ENCODE measurements at places on chromosomes 5 and 9. TPM values are rescaled to one million over a fixed set of nuclear protein-coding genes. Genes with fewer than 3 reads are reported as not detected.
A peak's percentile ranks its signal among the peaks of the same experiment; 100 is the strongest.

RFX3 gene
- 2.7 TPM for total RNA-seq

GRCh38 chr5:56460681-56461191, 227.6 kb upstream of the ANKRD55 start:
- DNase-seq = no peak

PHF24 gene
- 0.67 TPM for total RNA-seq

DNA sequence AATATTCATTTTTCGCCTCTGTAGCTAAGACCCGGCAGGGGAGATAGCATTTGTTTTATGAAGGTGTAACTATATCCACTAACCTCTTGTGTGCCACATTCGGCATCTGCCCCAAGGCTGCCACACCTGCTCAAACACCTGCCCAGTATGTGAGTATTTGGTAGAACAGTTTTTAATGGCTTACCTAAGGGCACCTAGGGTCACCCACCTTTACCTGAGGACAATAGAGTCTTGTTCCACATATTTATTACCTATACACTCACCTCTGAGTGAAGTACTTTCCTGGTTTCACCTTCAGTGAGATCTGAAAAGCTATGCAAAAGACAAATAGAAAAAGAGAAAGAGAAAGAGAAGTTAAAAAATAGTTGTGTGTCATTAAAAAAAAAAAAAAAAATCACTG, 68.0 kb upstream of the PIP5K1B start:
- no peak for DNase-seq

HEMGN gene
- 0.31 TPM for total RNA-seq

DNA sequence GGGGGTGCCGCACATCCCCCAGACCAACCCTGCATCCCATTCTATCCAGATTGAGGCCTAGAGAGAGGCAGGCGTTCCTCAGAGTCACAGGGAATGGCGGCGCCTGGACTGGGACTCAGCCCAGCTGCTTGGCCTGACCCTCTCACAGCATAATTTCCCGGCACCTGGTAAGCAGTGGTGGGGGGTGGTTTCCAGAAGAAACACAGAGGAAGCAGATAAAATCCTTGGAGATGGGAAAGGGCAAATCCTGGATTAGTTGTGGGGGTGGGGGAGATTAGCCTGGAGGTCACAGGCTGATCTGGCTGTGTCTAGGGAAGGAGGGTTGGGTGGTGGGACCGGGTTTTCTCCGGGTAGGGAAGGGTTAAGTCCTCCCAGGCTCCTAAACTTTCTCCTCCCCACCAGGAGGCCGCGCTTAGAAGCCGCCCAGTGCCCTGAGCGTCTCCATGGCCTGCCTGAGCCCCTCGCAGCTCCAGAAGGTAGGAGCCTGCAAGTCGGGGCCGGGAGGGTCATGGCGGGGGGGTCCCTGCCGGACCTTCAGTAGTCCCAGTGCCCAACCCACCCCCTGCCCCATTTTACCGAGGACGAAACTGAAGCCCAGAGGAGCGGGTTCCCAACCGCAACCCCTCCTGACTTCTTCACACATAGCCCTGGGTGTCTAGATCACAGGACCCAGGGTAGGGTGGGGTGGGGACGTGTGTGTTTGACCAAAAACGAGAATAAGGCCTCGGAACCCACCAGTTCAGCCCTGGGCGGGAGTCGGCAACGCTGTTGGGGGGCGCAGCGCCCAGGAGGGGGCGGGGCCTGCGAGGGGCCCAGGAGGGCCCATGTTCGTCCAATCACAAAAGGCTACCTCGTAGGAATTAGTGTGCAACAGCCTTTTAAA, 1.3 kb downstream of the PHYHD1 start:
- DNase-seq = peak; percentile 69

DNA sequence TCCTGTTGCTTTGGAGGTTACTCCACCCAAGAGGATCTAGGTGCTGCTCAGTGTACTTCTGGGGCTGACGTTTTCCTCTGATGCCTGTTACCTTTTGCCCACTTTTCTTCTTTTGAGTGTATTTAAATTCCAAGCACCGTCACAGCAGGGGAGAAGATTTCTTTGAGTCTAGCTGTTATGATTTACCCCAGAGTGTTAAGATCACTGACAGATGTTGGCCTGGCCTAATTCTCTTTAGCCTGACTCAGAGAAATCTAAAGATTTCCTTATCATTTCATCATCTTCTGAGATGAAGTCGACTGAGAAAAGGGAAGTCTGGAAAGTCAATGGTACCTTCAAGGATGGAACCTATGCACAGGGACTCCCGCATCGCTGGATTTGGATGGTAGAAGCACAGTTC, 191.5 kb downstream of the FBXL7 start:
- DNase-seq = no peak

DNA sequence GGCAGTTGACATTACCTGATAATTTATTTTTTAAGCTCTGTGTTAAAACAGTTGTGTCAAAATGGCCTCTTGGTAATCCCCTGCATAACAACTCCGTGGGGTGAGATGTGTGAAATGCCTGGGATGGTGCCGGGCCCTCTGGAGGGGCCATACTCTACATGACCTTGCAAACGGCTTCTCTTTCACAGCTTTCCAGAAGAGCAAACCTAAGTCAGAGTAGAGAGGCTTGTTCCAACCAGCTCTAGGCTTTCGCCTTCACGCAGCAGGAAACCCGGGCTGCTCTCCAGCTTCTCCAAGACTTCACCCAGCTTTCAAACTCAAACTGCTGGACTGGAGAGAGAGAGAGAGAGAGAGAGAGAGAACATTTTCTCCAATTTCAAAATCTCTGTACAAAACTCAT, 120.1 kb downstream of the SNX18 start:
- no peak for DNase-seq

DNA sequence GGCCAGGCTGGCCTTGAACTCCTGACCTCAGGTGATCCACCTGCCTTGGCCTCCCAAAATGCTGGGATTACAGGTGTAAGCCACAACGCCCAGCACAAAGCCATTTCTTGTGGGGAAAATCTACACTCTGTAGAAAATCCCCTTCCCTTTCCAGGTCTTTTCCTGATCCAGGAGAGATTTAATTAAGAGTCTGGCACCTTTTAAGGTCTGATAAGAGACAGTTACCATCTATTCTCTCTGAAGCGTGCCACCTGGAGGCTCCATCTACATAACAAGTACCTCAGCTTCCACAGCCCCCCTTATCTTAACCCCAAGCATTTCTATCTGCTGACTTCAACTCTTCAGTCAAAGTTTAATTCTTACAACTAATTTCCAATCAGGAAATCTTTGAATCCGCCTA, 71.4 kb upstream of the CDK20 start:
- DNase-seq = no peak

GRCh38 chr9:34675048-34675714, 12.7 kb upstream of the CCL27 start:
- no peak for DNase-seq

DNA sequence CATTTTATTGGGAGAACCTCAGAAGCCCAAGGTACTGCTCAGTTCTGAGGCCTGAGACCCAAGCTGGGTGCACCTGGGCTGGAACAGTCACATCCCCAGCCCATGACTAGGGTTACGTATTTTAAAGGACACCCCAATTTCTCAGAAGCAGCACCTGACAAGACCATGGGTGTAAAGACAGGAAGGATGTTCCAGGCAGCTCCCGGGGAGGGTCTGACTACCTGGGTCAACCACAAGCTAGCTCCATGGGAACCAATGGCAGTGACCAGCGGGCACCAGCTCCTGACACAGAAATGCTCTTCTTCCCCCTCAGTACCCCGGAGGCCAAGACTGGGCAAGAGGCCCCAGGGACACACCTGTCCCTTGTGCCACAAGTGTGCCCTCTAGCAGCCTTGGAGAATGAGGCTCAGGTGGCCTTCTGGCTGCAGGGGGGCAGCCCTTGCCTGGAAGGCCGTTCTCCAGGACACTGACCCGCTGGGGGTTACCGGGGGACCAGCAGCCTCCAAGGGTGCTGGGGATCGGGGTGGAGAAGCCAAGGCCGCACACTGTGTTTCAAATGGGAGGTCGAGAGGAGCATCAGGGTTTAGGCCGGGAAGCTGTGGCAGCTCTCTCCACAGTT, 52.6 kb downstream of the IPPK start:
- no peak for DNase-seq
